Aorta (tissue), 5 donors: ENCODE measurements at places on chromosomes 7 and 10. TPM values are rescaled to one million over a fixed set of nuclear protein-coding genes. Genes with fewer than 3 reads are reported as not detected.

GRCh38 chr10:75540981-75541380 is 109.6 kb downstream of the LRMDA start:
- no peak for DNase-seq

- DNase-seq = no peak
Measured at GRCh38 chr10:129136951-129137350, 330.1 kb upstream of the MGMT start.

GRCh38 chr10:21891439-21891838 is 112.1 kb downstream of the DNAJC1 start:
- DNase-seq = no peak

The GBX1 gene
- total RNA-seq = not detected

The AKR1C8 gene
- 0.30 TPM for total RNA-seq

The TMEM209 gene
- 11.7 TPM for total RNA-seq
